ENCODE measurements at places on chromosomes 1 and 21. TPM values are rescaled to one million over a fixed set of nuclear protein-coding genes. Genes with fewer than 3 reads are reported as not detected.

The KMO gene
- total RNA-seq = 3.2 TPM

- DNase-seq = no peak
Observed at GRCh38 chr1:228828151-228828550, 92.9 kb downstream of the RHOU start.

GRCh38 chr1:68675336-68675735, 178.5 kb upstream of the DEPDC1 start:
- DNase-seq = no peak

DNA sequence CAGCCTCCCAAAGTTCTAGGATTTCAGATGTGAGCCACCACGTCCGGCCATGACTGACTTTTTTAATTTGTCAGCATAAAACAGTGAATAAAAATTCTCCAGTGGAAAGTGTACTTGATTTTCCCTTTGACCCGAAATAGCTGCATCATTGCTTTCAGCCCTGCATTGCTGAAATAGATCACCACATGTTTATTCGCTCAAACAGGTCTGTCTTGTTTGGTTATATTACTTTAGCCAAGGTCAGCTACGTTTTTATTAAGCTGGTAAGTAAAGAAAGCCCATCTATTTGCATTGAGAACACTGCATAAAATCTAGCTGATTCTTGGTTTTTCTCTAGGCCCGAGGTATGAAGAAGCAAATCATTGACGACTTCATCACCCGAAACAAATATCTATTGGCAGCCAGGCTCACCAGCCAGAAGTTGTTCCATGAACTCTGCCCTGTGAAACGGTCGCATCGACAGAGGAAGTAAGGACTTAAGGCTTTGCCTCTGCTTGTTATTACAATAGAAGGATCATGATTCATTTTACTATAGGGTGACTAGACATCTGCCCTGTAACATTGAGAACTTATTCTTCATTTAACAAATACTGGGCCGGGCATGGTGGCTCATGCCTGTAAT, 25.6 kb downstream of the AGMAT start:
- no peak for DNase-seq

The PRR9 gene
- not detected for total RNA-seq

The TLR5 gene
- total RNA-seq = 10.5 TPM

- no peak for DNase-seq
Observed at GRCh38 chr1:26727476-26727875, 31.7 kb downstream of the ARID1A start.
